CD4-positive, CD25-positive, alpha-beta regulatory T cell (primary cell): ENCODE measurements at places on chromosomes 7 and 10. TPM values are rescaled to one million over a fixed set of nuclear protein-coding genes. Genes with fewer than 3 reads are reported as not detected.

The PALS2 gene
- total RNA-seq, result 15.8 TPM

The MRLN gene
- not detected for total RNA-seq

The HECW1 gene
- total RNA-seq, result 0.52 TPM

The ANKRD1 gene
- total RNA-seq, result not detected

- no peaks in the 10 kb centered on the region for H3K4me1 ChIP-seq
- H3K27me3 ChIP-seq, result no peaks in the 10 kb centered on the region
- DNase-seq, result no peak
- H3K36me3 ChIP-seq, result no peaks in the 10 kb centered on the region
Measured at GRCh38 chr7:111528331-111528730, 34.0 kb downstream of the IMMP2L start.

GRCh38 chr10:31143331-31143935, 111.8 kb upstream of the ZNF438 start:
- H3K36me3 ChIP-seq, result no peaks in the 10 kb centered on the region
- no peaks in the 10 kb centered on the region for H3K4me1 ChIP-seq
- no peak for DNase-seq
- H3K27me3 ChIP-seq, result no peaks in the 10 kb centered on the region
- no peak overlapping the region for H3K27ac ChIP-seq
- no peak overlapping the region for H3K4me3 ChIP-seq
